ENCODE measurements at places on chromosomes 1 and 21.

GRCh38 chr1:8571200-8571984 lies 246.0 kb downstream of the RERE start:
- DNase-seq, result no peak

DNA sequence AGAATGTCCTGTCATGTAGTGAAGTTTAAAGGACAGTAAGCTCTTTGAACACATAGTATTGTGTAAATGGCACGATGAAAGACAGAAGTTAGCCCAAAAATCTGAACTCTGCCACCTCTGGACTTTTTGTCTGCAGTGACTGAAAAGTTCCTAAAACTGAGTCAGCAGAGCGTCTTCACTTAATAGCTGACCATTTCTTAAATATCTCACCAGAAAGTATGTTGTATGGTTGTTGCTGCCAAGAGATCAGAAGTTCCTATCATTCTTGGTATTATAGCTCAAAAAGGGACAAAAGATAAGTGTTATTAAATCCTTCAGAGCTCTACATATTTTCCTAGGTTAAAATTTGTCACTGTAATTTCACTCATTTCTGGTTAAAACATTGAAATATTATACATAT lies 1003.0 kb downstream of the TTLL7 start:
- no peak for DNase-seq

- DNase-seq, result no peak
These were observed 15.7 kb downstream of the TFF3 start for GRCh38 chr21:42299324-42300044.

GRCh38 chr1:2609319-2610035 lies 22.9 kb downstream of the PRXL2B start:
- no peak for DNase-seq

DNA sequence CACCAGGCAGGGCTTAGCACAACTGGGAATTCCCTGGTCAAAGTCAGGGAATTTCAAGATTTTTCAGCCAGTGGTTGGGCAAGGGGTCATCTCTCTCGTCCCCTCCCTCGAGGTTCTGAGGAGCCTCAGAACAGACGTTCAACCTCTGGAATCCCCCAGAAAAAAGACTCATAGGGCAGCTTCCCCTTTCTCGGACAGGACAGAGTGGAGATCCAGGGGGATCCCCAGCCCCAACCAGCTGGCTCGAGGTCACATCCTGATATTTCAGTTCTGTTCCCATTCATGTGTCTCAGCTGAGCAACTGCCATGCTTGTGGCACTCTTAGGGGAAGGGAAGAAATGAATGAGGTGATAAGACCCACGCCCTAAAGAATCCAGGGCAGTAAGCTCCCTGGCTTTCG lies 4.9 kb upstream of the LAD1 start:
- no peak for DNase-seq

DNA sequence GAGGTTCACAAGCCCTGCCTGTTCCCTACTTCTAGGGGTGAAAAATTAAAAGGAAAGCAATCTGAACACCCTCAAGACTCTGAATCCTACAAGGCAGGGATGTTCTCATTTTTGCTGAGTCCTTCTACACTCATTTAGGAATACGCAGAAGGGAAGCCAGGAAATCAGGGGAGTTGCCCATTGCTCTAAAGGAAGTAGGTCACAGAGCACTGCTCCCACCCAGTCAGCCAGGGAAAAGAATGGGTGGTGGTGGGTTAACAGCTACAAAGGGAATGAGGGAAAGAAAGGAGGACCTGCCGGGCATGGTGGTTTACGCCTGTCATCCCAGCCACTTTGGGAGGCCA lies 2.4 kb upstream of the CTTNBP2NL start:
- DNase-seq, result peak; percentile 25

GRCh38 chr1:184966989-184967388 lies 7.3 kb downstream of the NIBAN1 start:
- no peak for DNase-seq

DNA sequence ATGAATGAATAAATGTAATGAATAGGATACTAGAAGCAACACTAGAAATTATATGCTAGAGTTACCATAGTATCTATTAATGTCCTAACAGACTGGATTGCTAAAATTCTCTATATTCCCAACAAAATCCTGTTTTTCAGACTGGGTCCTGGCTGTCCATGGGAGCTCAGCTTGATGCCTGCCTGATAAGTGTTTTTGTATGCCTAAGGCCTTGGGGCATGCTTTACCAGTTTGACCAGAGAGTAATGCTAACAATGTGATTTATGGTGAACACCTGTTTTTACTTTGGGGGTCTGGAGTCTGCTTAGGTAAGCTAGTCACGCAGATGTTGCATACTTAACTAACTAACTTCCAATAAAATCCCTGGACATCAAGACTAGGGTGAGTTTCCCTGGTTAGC lies 318.8 kb upstream of the DEPDC1 start:
- no peak for DNase-seq

DNA sequence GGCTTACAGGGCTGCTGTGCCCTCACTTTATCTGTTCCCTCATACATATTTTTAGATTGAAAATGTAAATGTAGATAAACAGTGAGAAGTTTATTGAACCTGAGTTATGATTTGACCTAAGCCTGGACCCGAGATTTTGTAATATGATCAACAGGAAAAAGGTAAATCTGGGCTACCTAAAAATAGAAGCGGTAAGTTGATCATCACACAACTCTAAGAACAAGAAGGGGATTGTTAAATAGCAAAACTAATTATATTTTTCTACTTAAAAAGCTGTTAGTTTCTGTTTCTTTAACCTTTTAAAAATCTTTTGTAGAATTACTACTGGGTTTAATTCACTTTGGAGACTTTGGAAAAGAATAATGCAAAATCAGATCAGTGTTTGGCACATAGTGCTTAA lies 35.6 kb downstream of the CAMTA1 start:
- DNase-seq, result no peak

GRCh38 chr1:215637041-215637573 lies 70.0 kb downstream of the KCTD3 start:
- no peak for DNase-seq

- DNase-seq, result no peak
These were observed 32.2 kb downstream of the ETS2 start for GRCh38 chr21:38837806-38838461.

GRCh38 chr1:43530483-43531106 lies at the start of gene PTPRF:
TSS of gene PTPRF (plus strand) at chr1:43530883. CDS start at chr1:43545076, 14,193 bp downstream.
- DNase-seq, result no peak

DNA sequence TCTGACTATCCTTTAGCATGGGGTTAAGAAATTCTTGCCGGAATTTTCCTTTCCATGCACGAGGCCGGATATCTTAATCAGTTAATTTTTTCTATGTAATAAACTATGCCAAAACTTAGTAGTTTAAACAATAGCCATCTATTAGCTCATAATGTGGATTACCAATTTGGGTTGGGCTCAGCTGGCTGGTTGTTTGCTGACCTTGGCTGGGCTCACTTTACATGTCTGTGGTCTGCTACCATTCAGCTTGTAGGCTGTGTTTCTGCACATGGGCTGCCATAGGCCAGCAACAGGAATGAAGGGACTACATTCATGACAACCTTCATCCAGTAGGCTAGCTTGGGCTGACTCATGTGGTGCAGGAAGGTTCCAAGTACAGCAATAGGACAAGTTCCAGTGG lies 56.0 kb upstream of the NTPCR start:
- DNase-seq, result no peak

GRCh38 chr1:198598796-198599321 lies 40.0 kb upstream of the PTPRC start:
- DNase-seq, result no peak

- no peak for DNase-seq
These were observed 3.8 kb downstream of the GFI1 start for GRCh38 chr1:92482665-92483609.

GRCh38 chr1:85976516-85977205 lies 179.9 kb downstream of the COL24A1 start:
- DNase-seq, result no peak

DNA sequence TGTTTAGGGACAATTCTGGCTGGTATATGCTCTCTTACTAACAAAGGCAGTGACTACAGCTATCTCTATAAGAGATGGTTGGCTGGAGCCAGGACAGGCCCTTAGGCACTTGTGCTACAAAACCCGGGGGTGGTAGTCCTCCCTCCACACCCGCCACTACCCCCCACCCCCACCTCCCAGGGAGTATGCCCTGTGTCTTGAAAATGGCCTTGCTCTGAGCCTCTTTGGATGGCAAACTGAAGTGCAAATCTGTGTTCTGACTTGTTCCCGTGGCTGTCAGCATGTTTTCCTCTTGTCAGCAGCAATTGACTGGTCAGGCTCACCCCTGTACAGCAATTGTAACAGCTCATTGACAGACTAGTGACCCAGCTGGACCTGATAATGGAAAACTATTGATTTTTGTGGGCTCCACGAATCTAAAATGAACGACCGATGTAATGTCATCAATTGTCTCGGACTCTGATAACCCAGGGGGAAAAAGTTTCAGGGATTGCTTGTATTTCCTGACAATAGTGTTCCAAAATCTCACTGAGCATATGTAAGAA lies 139.4 kb upstream of the BARHL2 start:
- no peak for DNase-seq

DNA sequence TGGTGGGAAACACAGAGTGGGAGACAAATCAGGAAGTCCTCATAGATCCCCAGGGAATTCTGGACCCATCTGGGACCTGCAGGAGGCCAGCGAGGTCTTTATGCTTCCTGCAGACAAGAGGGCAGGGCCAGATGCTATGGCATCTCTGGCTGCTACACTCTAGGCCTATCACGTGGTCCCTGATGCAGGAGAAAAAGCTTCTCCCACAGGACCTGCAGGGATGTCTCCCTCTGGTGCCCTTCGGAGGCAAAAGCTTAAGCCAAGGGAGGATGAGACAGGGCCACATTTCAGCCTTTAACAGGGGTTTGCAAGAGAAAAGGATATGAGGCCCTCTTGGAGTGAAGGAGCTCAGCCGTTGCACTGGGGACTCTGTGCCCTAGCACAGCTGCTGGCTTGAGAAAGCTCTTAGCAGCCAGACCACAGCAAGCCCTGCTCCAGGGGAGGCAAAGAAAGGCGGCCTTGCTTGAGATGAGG lies 243.0 kb downstream of the C1orf94 start:
- no peak for DNase-seq

GRCh38 chr21:38851101-38851500 lies 45.4 kb downstream of the ETS2 start:
- DNase-seq, result no peak

DNA sequence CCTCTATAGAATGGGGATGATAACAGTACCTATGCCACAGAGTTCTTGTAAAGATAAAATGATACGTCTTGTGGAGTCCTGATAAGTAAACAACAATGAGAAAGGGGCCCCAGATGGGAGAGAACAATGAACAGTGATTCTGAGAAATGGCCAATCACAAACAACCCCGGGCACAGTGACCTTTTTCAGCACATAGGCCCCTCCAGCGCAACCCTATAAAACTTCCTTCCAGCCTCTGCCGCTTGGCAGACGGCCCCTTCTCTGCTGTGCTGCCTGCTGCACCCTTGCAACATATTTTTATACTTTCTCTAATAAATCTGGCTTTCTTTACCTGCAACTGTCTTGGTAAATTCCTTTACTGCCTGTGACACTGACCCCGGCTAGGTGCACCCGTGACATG lies 8.9 kb downstream of the RCAN1 start:
- DNase-seq, result no peak

- DNase-seq, result no peak
These were observed 28.8 kb downstream of the PIK3C2B start for GRCh38 chr1:204465546-204466415.

- no peak for DNase-seq
These were observed 600.7 kb upstream of the USP24 start for GRCh38 chr1:55815745-55816455.

GRCh38 chr1:30473922-30474817 lies 249.2 kb downstream of the MATN1 start:
- DNase-seq, result no peak

DNA sequence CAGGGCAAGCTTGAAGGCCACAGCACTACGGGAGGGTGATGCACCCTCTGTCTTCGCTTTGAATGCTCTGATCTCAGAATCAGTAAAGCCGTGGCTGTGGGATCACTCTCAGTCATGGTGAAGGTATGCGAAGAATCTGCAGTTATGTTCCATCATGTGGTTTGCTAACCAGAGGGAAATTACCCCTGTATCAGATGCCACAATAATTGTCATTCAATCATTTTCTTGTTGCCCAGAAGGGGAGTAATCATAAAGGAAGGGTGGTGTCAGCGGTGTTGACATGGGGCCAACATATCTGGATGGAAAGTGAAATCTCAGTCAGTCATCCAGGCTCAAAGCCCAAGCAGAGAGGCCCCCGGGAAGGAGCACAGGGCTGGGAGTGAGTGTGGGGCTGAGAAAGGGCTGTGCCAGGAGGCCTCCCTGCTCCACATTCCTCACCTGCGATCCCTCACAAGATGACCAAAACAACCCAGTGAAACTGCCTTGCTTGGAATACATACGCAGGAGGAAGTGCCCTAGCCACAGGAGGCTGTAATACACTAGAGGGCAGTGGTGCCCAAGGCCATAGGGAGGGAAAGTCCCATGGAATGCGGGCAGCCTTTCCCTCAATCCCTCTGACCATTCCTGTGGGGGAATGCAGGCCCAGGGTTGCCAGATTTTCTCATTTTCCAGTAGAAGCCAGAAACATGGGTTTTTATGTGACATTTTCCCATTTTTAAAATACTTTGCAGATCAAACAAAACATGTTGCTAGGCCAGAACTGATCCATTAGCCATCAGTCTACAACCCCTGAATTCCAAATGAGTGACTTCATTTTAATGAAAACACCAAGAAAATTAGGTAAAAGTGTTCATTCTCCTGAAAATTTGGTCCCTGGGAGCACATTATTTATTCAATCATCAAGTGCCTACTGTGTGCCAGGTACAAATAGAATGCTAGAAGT lies 95.7 kb upstream of the VANGL1 start:
- no peak for DNase-seq

- no peak for DNase-seq
These were observed 147.3 kb downstream of the KAZN start for GRCh38 chr1:14745789-14746188.

DNA sequence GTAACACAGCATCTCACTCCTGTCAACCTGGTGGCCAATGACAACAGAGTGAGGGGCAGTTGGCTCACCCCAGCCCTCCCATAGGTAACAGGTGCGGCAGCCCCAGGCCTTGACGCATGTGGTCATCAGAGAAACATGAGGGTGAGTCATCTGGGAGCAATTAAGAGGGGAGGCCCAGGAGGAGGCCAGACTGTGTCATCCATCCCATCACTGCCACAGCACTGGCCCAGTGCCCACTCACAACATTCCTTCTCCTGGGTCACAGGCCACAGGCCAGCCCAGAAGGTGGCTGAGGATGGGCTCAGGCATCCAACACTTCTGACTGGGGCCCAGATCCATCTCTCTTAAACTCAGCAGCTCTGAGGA lies 17.1 kb downstream of the TEX35 start:
- no peak for DNase-seq

Data from gastrocnemius medialis (tissue), 4 donors.